ENCODE measurements at places on chromosomes 13 and 19.
A peak's percentile ranks its signal among the peaks of the same experiment; 100 is the strongest.

GRCh38 chr13:90766386-90766902 is 581.0 kb upstream of the MIR17HG start:
- DNase-seq, result no peak

DNA sequence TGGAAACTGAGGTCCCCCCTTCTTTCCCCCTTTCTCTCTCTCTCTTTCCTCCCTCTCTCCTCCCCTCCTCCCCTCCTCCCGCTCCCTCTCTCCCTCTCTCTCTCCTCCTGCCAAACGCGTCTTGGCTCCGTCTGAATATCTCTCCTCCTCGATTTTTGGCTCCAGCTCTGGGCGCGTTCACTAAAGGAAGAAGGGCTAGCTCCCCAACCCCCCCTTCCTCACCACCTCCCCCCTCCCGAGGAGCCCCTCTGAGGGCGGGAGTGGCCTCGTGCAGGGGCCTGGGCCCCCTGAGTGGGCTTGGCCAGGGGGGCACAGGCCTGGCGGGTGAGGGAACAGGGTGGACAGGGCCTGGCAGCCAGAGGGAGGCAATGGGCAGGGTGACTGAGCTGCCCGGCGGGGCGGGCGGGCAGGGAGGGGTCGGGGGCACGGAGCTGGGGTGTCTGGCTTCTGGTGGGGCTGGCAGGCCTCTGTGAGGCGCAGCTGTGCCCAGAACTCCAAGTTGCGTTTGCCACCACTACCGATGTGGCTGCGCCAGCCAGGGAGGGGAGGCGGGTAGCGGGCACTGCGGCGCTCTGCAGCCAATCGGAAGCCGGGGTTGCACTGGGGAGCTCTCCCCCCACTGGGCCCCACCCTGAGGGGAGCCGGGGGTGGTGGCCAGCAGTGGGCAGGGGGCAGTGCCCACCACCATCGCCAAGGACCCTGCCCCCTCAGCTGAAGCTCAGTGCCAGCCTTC is 7.1 kb downstream of the NFIX start:
- DNase-seq, result no peak

DNA sequence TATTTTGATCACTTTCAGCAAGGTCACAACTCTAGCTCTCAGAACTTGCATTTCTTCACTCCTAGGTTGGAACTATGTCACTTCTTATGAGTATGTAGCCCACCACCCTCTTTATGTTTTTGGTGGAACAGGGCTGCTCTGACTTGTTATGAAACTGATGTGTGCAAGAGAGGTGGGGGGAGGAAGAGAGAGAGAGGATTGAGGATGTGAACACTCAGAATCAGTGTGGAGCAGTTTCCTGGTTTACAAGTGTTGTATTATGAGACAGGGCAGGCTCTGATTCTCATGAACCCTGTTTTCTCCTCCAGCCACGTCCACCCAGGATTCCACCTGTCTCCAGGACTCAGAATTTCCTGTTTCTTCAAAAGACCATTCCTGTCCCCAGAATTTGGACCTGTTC is 16.1 kb downstream of the ZNF317 start:
- no peak for DNase-seq

- no peak for DNase-seq
These were observed 1.5 kb downstream of the CERS1 start for GRCh38 chr19:18894254-18895037.

DNA sequence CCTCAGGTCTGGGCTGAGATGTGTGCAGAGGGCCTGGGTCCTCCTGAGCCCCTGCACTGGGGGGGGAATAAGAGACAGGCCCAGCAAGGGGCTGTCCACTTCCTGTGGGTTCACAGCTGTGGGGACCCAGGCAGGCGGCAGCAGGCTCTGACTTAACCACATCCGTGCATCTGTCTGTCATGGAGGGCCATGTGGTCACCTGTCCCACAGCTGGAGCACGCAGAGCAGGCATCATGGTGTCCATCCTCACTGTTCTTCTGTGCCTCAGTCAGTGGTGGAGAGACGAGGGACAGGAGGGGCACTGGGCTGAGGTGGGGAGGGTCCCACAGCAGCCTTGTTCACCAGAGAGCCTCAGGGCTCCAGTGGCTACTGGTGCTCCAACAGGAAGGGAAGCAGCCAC is 16.3 kb upstream of the KIR3DL3 start:
- DNase-seq, result peak; percentile 15

- DNase-seq, result no peak
These were observed 7.3 kb downstream of the TNFSF14 start for GRCh38 chr19:6662702-6663101.

- no peak for DNase-seq
These were observed 11.6 kb downstream of the GNG7 start for GRCh38 chr19:2690856-2691255.

GRCh38 chr13:62250501-62251201 is 835.0 kb upstream of the PCDH20 start:
- no peak for DNase-seq

DNA sequence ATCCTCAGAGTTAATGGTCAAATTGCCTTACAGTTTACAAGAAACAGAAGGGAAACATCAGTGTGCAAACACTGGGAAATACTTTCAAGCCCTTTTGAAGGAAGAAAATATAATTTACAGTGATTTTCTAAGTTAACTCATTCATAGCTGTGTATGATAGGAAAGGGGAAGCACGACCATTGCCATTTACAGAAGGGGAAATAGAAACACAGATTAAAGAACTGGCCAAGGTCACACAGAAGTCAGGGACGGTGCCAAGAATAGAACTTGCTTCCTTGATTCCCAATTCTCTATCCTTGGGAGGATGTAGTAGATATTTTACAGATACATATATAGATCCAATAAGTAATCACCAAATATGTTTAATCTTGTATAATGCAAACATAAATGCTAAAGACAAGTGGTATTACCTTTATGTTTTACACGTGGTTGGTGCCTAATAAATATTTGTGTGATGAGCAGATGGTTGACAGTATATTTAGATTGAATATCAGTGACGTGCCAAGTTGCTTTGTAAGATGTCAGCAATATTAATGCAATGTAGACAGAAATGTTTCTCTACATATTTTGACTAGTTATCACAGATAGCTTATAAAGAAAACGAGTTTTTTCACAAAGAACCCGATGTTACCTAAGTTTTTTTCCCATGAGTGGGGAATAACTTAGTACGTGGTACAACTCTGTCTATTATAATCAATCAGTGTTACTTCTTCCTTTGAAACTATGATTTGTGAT is 73.1 kb downstream of the FLT1 start:
- no peak for DNase-seq

- DNase-seq, result peak; percentile 59
These were observed 18.6 kb upstream of the RASA3 start for GRCh38 chr13:114151031-114151430.

- DNase-seq, result no peak
These were observed 34.8 kb downstream of the ATP7B start for GRCh38 chr13:51976423-51976822.

DNA sequence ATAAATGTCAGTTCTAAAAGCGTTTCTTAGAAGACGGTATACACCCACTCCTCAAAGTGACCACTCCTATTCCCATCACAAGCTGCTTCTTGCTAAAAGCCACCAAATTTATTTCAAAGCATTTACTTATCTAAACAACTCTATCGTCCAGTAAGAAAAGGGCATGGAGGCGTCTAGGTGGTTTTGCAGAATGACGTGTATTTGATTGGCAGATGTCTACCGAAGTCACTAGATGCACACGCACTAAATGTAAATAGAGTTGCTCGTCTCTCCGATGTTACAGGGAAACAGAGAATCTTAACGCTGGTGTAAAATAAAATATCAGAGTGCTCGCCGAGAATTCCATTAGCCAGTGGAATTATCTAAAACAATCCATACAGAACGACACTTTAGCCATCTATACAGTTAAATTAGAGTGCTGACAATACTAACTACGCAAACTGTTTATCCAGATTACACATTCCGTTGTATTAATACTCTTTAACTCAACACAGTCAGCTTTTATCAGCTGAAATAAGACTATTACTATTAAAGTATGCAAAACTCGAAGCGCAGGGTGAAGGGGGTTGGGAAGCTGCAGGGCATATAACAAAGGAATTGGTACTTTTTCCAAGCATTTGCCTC is 1.9 kb downstream of the KLF12 start:
- DNase-seq, result peak; percentile 59

DNA sequence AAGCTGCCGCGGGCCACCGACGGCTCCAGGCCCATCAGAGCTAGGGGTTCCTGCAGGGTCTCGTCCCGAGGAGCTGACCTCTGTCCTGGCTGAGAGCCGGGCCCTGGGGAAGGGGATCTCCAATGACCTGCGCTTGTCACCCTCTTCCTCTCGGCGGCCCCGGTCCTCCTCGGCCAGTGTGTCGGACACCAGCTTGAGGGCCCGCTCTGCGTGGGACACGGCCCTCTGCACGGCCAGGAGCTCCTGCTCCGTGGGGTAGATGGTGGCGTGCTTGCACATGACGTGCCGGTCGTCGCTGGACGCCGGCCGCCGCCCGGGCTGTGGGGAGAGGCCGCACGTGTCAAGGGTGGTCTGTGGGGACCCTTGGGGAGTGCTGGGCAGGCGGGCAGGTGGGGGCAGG is 32.7 kb upstream of the MATK start:
- no peak for DNase-seq

- no peak for DNase-seq
These were observed 16.1 kb downstream of the TMEM38A start for GRCh38 chr19:16677055-16677454.

- DNase-seq, result no peak
These were observed 294.9 kb downstream of the DLEU7 start for GRCh38 chr13:50548586-50548985.

DNA sequence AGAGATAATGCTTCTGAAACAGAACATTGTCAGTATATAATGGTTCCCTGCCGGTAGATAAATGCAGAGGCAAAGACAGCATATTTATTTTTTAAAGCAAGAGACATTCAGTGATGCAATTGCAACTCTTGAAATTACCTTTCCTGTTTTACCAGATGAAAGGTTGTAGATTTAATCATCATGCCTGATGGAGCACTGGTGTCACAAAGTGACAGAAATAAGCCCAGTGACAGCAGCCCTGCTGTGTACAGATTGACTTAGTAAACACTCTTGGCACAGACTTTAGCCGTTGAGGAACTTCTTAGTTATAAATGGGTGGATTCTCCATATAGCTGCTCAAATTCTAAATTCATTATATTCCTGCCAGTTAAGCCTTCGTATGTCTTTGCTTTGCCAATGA is 172.5 kb downstream of the ITGBL1 start:
- DNase-seq, result no peak

GRCh38 chr13:33182729-33183128 is 102.8 kb downstream of the STARD13 start:
- DNase-seq, result no peak

GRCh38 chr19:44692379-44692721 is 6.6 kb upstream of the CEACAM16 start:
- no peak for DNase-seq

- no peak for DNase-seq
These were observed 66.0 kb upstream of the ZNF527 start for GRCh38 chr19:37304884-37305255.

DNA sequence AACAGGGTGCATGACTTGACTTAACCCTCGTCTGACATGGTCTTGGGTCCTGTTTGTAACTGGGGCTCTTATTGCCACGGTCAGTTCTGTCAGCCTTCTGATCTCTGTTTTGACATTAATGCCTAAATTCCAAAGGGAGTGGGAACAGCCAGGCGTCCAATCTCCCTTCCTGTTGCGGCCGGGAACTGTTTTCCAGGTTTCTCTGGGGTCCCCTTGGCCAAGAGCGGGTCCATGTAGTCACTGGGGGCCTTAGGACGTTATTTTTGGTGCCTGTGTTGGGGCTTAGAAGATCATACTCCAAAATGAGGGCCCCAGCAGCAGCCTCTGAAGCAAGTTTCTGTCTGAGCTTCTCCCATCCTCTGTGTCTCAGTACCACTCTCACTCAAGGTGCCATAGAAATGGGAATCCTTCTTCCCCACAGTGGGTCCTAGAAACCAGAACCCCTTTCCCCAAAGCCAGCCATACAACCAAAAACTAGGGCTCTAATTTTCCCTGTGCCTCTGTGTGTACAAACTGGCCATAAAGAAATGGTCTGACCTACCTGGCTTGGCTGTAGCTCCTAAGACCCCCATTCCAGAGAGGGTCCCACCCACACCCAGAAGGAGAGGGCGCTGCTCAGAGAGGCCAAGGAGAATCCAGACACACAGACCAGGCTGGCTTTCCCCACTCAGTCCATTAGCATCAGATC is 50.4 kb downstream of the C13orf46 start:
- no peak for DNase-seq

DNA sequence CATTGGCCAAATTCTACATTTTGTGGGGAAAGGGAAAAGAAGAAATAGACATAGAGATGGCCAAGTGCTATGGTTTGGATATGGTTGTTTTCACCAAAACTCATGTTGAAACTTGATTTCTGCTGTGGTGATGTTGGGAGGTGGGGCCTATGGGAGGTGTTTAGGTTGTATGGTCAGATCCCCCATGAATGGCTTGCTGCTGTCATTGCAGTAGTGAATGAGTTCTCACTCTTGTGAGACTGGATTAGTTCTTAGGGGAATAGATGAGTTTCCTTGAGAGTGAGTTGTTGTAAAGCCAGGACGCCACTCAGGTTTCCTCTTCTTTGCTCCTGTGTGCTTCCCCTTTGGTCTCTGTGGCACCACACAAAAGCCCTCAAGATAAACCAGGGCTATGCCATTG is 242.6 kb upstream of the RFC3 start:
- DNase-seq, result no peak

DNA sequence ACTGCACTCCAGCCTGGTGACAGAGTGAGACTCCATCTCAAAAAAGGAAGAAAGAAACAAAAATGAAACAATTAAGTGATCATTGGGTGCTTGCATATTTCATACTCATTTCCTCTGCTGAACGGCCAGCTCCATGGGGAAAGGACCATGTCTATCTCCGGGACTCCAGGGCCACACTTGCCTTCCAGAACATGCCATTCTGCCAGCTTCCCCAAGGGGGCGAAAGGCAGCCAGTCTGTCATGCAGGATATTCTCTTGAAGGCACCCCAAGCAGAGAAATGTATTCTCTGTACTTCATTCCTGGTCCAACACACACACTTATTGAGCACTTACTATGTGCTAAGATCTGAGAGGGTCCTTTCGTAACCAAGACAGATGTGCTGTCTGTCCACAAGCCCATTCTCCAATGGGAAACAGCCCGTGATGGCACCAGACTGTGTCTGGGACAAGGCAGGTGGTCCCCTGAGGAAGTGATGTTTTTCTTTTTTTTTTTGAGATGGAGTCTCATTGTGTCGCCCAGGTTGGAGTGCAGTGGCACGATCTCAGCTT is 10.2 kb upstream of the CARM1 start:
- peak; percentile 40 for DNase-seq

- DNase-seq, result no peak
These were observed 39.9 kb downstream of the DOCK9 start for GRCh38 chr13:98937911-98938381.
